ENCODE measurements at places on chromosomes 2 and 18.

GRCh38 chr2:165253178-165253577 is 14.0 kb downstream of the SCN2A start:
- no peak for DNase-seq

DNA sequence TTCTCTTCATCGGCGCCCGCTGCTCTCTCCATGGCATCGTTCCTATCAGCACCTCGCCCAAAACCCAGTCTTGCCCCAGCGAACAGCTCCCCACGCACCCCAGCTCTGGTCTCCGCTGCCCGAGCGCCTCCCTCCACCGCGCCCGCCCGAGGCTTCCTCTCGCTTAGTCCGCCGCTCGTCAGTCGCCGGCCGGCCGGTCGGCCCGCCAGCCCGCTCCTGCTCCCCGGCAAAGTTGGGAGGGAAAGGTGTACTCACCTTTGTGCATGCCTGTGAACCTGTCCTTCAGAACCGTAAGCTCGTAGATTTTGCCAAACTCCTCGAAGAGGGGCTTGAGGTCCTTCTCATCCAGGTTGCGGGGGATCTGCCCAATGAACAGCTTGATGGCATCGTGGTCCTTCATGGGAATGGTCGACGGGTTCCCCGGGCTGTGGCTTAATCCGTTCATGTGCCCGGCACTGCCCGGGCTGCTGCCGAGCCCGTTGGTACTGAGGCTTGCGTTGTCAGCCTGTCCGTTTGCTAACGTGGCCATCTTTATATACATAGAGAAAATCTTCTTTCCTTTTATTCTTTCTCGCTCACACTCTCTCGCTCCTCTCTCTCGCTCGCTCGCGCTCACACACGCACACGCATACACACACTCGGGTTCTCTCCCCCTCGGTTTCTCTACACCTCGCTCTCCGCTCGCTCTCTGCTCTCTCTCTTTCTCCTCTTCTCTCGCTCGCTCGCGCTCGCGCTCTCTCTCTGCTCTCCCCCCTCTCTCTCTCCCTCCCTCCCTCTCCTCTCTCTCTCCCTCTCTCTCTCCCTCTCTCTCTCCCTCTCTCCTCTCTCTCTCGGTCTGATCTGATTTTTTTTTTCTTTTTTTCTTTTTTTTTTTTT is at the start of gene CELF4:
CELF4 (minus strand) TSS at position 698 of the 876 bp plus-strand sequence.
- no peak for DNase-seq

- no peak for DNase-seq
Observed at GRCh38 chr2:120262761-120263428, 10.2 kb downstream of the RALB start.

DNA sequence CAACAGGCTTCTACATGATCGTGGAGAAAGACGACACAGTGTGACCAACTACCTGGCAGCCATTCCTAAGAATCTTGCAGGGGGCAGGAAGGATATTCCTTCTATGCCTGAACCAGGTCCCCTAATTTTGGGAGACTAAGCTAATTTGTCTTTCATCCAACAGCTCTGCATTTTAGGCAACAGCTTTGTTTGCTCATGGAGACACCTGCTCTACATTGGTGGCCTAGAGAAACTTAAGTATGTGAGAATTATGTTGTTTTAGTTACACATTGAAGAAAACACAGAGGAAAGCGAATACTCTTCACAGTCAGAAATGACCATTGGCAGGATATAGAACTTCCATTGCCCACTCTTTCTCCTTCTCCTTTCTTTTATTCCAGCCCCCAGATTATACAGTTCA is 75.2 kb downstream of the ASXL3 start:
- no peak for DNase-seq

DNA sequence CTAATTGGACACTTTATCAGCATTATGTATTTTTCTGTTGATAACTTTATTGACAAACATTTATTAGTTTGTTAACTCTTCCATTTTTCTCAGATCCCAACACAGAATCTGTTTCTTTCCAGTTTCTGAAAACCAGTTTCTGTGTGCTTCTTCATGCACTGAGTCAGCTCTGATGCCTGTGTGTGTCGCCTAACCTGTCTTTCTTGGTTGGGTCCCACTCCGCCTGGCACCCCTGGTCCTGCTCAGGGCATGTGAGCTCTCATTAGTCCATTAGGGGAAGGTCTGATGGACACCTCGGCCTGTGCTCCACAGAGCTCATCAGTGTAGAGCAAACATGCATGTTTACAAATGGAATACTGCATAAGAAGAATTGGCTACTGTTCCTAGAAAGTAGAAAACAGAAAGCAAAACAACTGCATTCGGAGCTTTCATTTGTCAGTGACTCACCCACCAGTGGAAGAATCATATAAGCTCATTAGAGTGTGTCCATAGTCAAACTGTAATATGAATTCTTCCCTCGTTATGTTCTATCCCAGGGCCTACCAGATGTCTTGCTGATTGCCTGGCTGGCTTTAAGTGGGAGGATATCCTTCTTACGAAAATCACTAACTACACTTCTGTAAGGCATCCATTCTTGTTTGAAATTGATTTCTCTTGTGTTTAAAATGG is 137.7 kb downstream of the SNTG2 start:
- DNase-seq, result no peak

DNA sequence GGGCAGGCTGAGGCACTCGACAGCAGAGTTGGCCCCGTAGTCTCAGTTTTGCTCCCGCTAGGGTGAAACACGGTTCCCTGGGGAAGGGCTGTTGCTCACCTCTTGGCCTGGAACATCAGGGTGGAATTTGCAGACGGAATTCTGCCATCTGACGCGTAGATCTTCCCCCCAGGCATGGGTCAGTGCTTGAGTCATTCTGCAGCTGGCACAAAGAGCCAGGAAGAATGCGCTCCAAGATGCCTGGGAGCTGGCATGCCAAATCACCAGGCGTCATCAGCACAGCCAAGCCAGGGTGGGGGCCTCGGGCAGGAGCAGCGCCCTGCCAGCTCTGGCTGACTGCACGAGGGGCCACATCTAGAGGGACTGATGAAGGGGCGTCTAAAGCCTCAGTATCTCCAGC is 42.7 kb downstream of the ODC1 start:
- DNase-seq, result peak; percentile 73

DNA sequence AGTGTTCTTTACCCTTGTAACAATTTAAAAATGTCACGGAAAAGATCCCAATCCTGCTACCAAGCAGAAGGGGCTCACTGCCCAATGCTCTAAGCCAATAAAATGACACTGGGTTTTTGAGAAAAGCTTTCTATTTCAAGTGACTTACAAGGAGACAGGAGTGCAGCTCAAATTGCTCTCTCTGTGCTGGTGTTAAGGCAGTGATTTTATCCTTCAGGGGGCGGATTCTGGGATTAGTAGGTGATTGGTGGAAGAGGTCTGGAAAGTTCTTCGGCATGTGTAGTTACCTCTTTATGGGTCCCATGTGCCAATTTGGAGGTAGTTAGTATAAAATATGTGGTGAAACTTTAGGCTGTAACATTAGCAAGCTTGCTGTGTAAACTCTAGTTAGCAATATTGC is 27.4 kb upstream of the MCM6 start:
- no peak for DNase-seq

DNA sequence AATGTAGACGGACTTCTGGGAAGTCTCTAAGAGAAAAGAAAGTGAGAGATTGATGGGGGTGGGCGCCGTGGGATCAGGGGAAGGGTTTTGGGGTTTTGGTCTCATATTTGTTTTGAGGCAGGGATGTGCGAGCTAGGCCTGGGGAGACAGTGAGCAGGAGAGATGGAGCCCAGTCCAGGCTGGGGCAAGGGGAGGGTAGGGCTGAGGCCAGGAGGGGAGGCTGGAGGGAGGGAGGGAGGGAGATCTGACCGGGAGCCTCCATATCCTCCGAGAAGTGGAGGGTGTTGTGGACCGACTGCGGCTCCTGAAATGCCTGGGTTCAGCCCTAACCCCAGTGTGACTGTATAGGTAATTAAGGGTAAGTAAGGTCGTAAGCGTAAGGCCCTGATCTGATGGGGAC is 72.8 kb upstream of the ODC1 start:
- no peak for DNase-seq

DNA sequence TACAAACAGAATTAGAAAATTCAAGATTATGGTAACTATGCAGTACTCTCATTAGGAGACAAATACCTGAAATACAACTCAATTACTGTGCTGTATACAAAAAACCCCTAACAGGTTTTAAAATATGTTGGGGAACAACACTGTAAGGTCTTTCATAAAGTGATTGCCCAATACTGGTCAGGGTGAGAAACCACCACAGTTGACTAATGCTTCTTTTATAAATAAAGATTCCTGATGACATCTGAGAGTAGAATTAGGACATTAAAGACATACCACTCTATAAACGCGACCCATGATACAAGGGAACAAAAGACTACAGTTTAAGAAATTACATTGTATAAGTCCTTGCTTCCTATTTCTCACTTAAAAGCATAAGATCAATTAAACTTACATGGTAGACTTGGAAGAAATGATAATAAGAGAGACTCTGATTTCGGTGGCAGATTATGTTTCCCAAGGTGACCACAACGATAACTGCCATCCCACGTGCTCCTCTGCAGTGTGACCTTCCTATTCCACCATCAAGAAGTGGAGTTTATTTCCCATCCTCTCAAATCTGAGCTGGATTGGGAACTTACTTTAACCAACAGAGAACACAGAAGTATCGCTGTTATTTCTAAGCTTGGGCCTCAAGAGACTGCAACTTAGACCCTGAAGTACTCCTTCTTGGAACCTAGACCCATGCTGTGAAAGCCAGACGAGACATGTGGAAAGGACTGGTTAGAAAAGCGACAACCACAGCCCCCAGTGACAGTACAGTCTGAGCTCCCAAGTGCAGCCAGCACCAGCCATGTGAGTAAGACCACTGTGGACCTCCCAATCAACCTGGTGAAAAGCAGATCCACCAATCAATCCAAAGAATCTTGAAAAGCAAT is 52.3 kb downstream of the ZNF521 start:
- DNase-seq, result no peak

DNA sequence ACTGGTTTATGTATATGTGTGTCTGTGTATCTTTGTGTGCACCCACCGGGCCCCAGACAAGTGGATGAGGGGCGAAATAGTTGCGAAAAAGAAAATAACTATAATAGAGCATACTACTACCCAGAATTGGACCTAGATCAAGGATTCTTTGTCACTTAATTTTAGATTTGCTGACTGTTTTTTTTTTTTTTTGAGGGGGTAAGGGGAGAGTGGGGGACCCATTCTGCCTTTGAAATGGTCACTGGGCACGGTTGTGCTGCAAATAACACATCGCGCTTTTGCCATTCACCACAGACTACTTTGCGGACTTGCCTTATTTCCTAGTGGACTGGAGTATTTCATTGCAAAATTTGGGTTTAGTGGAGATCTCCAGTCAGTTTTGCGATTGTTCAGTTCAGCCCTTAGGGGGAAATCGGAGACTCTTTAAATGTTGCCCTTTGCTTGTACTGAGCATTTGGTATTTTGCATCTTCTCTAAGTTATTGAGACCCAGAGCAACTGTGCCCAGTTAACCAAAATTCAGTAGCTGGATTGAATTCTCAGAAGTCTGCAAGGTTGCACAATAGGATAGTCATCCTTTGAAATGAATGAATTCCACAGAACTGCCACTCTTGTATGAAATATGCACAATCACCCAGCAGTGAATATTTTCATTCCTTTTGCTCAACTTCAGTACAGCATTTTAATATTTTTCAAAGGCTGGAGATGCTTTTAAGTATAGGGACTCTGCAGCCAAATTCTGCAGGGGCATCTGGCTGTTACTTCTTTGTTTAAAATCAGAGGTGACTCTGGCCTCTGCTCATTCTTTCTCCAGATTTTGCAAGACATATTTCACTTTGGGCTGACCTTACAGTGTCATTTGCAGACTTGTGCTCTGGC is 2.9 kb downstream of the TRIB2 start:
- DNase-seq, result no peak

- peak; percentile 38 for DNase-seq
Observed at GRCh38 chr18:5868218-5868854, 27.0 kb downstream of the TMEM200C start.

DNA sequence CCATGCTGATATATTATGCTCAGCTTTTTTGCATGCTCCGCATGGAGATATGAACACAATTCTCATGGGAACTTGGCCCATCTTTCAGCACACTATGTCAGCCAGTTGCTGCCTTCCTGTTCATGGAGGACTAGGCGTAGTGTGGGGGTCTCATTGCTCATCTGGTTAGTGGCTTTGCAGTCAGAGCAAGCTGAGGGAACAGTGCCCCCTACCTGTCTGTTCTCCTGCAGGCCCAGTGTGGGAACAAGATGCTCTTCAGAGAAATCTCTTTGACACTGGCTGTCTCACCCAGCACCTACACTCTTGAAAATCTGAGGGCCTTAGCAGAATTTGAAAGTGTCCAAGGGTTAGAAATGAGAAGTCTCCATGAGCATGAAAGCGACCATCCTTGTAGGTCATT is 47.1 kb downstream of the SPTBN1 start:
- no peak for DNase-seq

GRCh38 chr2:187003611-187004010 is 154.6 kb upstream of the ZSWIM2 start:
- DNase-seq, result no peak
